Activated CD4-positive, alpha-beta T cell treated with anti-CD3 and anti-CD28 coated beads for 1 hour (primary cell): ENCODE measurements at places on chromosomes 4 and X.
A peak's percentile ranks its signal among the peaks of the same experiment; 100 is the strongest.

DNA sequence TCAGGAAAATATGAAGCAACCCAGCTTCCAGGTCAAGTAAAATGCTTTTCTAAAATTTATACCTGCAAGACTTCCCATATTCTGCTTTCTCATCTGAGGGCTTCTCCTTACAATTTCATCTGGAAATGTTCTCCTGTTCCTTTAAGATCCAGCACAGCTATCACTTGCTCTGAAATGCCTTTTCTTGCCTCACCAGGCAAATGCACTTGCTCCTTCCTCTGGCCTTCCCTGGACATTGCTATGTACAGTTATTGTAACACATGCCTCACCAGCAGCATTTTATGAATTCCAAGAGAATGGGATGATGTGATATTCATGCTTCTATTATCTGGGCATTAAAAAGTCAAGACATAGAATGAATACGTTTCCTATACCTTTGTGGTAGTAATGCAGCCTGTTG is 842.1 kb upstream of the INTU start:
- no peak for DNase-seq

DNA sequence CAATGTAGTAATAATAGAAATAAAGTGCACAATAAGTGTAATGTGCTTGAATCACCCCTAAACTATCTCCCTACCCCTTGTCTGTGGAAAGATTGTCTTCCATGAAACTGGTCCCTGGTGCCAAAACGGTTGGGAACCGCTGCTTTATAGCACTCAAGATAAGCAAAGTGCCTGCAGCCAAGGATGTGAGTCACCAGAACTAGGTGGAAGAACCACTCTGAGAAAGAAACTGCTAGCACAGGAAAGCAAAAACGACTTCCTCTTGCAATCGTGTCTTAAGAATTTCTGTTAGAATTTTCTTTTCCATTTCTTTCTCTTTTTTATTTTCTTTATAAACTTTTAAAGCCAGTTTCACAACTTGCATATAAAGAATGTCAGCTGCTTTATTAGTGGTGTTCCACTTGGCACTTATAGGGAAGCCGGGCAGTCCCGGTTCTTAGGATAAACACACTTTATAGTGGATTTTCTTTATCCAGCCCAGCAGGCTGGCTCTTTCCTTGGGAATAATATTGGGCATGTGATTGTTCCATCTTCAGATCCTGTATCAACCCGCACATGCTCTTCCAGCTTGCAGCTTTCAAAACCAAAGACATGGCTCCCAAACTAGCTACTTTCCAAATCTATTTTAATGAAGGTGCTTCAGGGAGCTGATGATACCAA is 32.3 kb upstream of the CXCL8 start:
- no peak for DNase-seq

DNA sequence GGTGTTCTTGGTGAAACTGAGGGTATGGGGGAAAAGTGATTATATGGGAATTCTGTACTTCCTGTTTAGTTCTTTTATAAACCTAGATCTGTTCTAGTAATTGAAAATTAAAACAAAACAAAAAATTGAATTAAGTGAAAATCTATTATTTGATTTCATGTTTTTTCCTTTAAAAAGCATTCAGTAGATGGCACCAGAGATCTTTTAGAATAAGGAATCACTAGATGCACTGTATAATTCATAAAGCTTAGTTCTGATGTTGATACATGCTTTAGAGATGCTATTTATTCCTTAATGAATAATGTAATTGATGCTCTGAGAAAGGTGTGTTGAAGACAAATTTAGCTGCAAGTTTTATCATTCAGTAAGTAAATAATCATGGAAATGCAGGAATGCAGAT is 87.3 kb downstream of the LCORL start:
- DNase-seq: no peak

DNA sequence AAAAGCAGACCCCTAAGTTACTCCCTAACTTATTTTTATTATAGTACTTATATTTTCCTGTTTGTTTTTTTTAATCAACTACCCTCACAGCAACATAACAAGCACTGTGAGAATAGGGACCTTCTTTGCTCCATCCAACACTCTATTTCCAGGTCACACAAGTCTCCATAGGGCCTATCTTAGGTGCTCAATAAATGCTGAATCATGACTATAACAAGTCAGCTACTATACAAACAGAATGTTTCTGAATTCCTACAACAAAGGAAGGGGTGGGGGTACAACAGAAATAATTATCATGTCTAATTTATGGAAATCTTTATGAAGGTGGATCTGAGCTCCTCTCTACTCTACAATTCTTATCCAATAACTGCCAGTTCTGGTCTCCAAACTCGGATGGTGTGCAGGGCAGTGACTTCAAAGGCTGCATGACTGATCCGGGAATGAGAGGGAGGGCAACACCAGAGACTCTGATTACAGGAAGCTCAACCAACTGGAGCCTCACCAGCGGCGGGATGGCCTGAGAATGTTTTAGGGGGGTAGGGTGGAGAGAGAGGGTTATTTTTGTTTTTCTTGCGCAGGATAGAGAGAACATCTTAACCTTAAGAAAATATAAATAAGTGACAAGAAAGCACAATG is 71.1 kb downstream of the HADH start:
- DNase-seq: no peak

- no peak for DNase-seq
Measured at GRCh38 chrX:9864011-9864410, 77.8 kb downstream of the SHROOM2 start.

DNA sequence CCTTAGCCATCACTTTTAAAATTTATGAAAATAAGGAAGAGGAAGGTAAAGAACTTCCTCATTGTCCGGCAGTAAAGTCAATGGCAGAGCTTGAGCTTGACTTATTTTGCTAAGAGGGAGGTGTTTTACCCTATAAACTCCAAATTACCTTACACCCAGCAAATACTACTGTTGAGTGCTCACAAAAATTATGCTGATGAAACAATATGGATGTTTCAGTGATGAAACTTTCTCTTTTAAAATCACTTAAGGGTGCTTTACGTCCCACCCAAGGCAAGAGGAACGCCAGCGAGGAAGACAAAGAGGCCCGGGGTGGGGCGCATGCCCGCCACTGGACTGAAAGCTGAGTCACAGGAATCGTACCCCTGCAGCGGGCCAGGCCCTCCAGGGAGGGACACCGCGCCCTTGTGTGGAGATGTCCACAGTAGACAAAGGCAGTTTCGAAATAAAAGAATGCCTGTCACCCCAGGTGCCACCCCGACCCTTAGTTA is 560 bp upstream of the TMSB4X start:
- DNase-seq: peak; percentile 23

GRCh38 chr4:176261018-176261417 is 8.0 kb downstream of the ASB5 start:
- no peak for DNase-seq

DNA sequence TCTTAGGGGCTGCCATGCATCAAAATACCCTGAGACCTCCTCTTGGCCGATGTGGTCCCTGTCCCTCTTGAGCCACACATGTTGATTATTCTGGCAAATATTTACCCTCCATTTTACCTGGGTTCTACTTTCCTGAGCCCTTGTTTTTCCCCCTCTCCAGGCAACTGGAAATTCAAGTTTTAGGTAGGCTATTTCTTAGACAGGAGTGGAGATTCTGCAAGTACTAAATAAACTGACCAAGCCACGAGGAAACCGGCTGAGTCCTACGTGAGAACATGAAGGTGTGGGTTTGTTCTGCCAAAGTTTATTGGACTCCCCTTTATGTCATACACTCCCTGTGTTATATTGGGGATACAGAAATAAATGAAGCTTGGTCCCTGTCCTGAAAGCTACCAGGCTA is 88.1 kb downstream of the RTL5 start:
- no peak for DNase-seq

GRCh38 chr4:85741921-85742591 is 267.1 kb downstream of the ARHGAP24 start:
- no peak for DNase-seq

DNA sequence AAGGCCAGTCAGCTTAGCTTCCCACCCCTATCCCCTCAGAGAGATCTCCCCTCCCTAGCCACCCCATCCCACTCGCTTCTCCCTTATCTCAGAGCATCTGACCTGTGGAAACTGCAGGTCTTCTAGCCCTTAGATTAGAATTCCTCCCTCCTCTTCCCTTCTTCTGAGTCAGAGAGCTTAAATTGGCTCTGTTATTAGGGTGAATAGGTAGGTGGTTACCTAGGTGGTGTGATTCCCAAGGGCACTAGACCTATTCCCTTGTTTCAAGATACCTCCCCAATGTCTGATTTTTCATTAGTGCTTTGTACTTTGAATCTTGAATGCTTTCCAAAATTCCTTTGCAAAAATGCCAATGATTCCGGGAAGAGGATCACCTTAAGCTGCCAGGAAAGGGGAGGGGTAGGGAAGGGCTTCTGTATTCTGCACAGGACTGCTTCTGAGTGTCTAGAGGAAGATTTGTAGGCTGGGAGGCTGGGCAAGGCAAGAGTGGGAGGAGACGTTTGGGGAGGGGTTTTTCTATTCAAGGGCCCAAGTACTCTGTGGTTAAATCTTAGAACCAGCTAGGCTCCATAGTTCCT is 24.5 kb upstream of the MSN start:
- no peak for DNase-seq

- no peak for DNase-seq
Measured at GRCh38 chr4:112819729-112820128, 182.8 kb downstream of the LARP7 start.

DNA sequence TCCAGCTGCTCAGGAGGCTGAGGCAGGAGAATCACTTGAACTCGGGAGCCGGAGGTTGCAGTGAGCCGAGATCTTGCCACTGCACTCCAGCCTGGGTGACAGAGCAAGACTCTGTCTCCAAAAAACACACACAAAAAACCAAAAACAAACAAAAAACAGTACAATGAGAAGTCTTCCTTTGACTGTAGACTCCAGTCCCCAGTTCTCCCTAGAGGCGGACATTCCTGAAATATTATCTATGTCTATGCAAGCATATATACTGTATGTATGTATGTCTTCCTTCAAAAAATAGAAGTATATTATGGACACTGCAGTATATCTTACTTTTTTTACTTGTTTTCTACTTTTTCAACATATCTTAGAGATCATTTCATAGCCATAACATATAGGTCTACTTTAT is 10.2 kb upstream of the FGF2 start:
- no peak for DNase-seq

DNA sequence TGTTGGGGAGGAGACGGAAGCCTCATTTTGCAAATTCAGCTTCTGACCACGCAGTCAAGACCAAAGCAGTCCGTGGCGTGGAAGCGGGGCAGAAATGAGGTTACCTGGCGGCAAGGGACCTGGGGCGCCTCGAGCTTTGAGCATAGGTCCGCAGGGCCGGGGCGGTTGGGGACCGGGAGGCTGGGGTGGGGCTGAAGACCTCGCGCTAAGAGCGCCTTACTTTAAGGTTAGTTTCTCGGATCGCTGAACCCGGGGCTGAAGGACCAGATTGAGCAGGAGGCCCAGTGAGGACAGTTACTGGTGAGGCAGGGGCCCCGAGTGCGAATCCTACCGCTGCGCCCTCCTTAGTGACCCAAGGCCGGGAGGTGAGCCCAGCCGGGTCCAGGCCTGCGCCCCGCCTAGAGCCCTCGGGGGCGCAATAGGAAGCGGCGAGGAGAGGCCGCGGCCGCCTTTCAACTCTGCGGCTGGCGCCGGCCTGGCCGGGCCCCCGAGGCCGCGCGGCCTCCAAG is 7.5 kb downstream of the MSX1 start:
- DNase-seq: no peak

GRCh38 chrX:118249146-118249545 is 96.8 kb upstream of the WDR44 start:
- no peak for DNase-seq

GRCh38 chr4:102623622-102624021 is 122.5 kb downstream of the NFKB1 start:
- no peak for DNase-seq

- DNase-seq: no peak
Measured at GRCh38 chr4:2931512-2932301, 31.5 kb downstream of the NOP14 start.

DNA sequence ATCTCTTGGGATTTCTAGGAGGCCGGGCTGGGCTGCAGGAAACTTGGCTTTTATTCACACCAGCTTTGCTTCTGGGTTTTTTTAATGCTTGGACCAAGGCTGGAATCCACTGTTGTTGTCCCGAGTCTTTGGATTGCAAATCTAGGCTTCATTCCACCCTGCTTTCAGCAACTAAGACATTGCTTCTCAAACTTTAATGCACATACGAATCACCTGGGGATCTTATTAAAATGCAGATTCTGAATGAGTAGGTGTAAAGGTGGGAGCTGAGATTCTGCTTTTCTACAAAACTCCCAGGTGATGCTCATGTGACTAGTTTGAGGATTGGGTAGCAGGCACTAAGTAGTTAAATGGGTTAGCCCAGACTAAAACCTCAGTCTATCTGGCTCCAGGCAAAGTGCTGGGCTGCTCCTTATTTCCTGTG is 39.2 kb upstream of the GPC4 start:
- DNase-seq: no peak

- no peak for DNase-seq
Measured at GRCh38 chr4:2353222-2354107, 65.0 kb downstream of the ZFYVE28 start.

GRCh38 chrX:145464650-145465049 is 217.3 kb downstream of the SPANXN1 start:
- no peak for DNase-seq

DNA sequence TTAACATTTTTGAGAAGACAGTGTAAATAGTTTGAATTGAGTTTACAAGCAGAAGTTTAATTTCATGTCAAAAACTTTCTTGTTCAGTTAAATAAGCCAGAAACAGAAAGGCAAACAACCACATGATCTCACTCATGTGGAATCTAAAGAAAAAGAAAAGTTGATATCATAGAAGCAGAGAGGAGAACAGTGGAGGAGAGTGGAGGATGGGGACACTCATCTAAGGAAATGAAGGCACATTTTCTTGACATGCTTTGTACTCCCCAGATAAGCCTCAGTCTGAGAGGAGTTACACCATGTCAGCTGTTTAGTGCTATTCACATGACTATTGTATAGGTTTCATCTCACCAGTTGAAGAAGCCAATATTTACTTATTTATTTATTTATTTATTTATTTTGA is 13.5 kb downstream of the SNCA start:
- DNase-seq: no peak

- no peak for DNase-seq
Measured at GRCh38 chr4:79281566-79282359, 44.1 kb downstream of the NAA11 start.

DNA sequence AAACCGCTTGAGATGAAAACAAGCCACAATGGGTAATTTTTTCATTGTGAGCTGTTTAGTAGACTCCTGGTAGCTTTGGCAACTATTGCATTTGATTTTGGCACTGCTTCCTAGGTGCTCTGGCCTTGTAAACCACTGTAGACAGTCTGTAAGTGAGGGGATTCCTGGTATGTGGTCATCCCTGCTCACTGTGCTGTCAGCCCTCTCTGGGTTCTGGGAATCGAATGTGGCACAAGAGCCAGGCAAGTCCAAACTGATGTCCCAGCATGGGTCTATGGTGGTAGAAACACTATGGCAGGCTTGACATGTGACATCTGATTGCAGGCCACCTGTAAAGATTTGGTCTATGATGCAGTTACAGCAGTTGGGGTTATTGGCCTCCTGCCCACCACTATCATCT is 2.5 kb downstream of the USP51 start:
- DNase-seq: no peak

DNA sequence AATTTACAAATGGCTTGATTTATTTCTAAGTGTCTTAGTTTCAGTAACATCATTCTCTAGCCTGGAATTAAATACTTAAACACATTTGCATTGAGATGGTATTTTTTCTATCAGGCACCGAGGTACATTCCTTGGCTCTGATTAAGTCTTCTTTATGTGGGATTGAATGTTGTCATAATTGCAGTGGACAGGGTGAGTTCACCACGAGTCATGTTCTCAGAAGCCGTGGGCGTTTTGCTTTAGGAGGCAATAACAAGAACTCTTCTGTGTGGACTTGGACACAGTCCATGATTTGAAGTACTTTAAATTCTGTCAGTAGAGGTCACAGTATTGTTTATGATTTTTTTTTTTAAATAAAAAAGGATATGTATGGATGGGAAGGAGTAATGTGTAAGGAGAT is 57.1 kb upstream of the EFHC2 start:
- no peak for DNase-seq
